ENCODE measurements at places on chromosomes 3 and 15.

GRCh38 chr3:73502609-73503583, 121.8 kb downstream of the PDZRN3 start:
- DNase-seq: peak; percentile 79

GRCh38 chr3:16288664-16289063, 23.7 kb downstream of the OXNAD1 start:
- no peak for DNase-seq

GRCh38 chr3:72630327-72630968, 217.8 kb downstream of the SHQ1 start:
- DNase-seq: no peak

DNA sequence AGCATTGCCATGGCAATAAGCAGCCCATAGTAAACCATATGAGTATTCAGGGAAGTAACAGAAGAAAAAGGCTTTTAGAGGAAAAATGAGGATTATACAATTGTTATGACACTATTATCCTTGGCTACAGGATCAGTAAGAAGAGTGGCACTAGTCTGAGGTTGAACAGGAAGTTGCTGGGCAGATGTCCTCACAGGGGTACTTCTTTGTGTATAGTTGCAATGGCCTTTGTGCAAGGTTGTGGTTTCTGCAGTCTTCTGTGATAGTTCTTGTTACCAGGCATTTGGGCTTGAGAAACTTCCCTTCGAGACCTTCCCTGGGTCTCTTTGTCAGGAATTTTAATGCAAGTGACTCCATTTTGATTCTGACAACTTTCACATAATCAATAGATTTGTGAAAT, 100.6 kb upstream of the ATP11B start:
- DNase-seq: no peak

DNA sequence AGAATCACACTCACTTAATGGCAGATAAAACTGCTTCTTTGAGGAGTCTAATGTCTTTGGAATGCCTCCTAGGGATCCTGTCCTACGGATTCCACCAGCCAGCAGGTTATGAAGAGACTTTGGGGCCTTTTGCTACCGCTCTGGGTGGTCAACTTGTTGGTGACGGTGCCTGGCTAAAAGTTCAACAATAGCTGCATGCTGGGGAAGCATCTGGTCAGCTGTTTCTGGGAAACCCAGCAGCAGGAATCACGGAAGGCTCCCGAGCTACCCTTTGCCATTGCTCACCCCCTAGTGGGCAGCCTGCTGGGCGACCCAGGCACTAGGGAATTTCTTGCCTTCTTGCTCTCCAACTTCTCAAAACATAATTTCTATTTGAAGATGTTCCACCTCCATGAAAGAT, 263.3 kb downstream of the NEK10 start:
- peak; percentile 62 for DNase-seq

- DNase-seq: no peak
Observed at GRCh38 chr15:77825252-77825542, 192.5 kb upstream of the LINGO1 start.

- DNase-seq: no peak
Observed at GRCh38 chr3:175003590-175003989, 144.5 kb downstream of the NAALADL2 start.

GRCh38 chr3:146884721-146885120, 279.6 kb upstream of the PLSCR5 start:
- DNase-seq: no peak

GRCh38 chr3:139870000-139870675, 64.8 kb upstream of the CLSTN2 start:
- no peak for DNase-seq

- no peak for DNase-seq
Observed at GRCh38 chr3:121063628-121064027, 155.6 kb downstream of the STXBP5L start.
